CD4-positive, alpha-beta T cell (primary cell): ENCODE measurements at places on chromosomes 5 and 9.

GRCh38 chr5:59637884-59638580 lies 255.5 kb downstream of the PDE4D start:
- DNase-seq, result no peak

- DNase-seq, result no peak
Measured at GRCh38 chr9:8356406-8356805, 556.8 kb upstream of the DMAC1 start.

DNA sequence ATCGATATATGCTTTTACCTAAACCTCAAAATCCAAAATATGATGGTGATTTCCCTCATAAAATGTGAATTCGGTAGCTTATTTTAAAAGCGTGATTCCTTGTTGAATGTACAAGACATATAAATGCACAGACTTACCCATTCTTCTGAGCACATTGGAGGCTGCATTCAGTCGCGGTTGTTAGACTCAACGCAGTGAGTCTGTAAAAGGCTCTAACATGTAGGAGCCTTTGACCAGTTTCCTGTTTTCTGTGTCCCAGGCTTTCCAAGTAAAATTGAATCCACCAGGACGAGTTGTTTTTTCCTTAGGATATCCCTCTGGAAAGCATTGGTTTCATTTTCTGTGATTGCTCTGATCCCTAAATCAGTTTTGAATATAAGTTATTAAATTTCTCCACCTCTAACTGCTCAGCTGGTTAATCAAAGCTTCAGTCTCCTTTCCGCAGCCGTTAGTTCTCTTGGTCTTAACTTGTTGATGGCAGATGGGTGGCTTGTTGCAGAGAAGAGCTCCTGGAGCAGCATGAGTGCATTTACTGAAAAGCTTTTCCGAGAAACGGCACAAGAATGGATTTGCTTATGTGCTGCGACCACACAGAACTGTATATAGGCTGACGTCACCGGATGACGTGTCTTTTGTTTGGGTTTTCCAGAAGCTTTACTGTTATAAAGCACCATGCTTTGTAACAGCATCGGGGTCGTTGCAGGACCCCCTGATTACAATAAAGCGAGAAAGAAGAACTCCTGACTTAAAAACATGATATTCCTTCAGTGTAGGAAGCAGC lies at the start of gene LRRTM2:
Gene LRRTM2 (minus strand): TSS at position 565 of the 781 bp plus-strand sequence. CDS start 424 bp downstream, at position 141.
- no peak for DNase-seq

DNA sequence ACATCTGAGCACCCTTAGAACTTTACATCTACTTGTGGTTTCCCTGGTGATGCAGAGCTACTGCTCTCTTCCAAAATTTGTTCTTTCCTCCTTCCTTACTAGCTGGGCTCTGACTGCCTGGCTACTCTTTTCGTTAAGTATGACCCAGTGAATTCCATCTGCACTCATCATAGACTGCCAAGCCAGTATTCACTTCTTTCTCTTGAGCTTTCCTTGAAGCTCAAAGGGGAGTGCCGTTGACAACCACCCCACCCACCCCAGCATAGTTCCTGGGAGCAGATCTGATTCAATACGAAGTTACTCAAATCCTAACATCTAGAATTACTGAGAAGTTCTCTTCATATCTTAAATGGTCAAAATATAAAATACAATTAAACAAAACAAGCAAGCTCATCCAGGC lies 190.5 kb downstream of the ADAMTS12 start:
- DNase-seq, result no peak

- DNase-seq, result no peak
Measured at GRCh38 chr9:350384-350783, 135.7 kb downstream of the DOCK8 start.

- no peak for DNase-seq
Measured at GRCh38 chr5:157767689-157768088, 24.2 kb downstream of the LSM11 start.

DNA sequence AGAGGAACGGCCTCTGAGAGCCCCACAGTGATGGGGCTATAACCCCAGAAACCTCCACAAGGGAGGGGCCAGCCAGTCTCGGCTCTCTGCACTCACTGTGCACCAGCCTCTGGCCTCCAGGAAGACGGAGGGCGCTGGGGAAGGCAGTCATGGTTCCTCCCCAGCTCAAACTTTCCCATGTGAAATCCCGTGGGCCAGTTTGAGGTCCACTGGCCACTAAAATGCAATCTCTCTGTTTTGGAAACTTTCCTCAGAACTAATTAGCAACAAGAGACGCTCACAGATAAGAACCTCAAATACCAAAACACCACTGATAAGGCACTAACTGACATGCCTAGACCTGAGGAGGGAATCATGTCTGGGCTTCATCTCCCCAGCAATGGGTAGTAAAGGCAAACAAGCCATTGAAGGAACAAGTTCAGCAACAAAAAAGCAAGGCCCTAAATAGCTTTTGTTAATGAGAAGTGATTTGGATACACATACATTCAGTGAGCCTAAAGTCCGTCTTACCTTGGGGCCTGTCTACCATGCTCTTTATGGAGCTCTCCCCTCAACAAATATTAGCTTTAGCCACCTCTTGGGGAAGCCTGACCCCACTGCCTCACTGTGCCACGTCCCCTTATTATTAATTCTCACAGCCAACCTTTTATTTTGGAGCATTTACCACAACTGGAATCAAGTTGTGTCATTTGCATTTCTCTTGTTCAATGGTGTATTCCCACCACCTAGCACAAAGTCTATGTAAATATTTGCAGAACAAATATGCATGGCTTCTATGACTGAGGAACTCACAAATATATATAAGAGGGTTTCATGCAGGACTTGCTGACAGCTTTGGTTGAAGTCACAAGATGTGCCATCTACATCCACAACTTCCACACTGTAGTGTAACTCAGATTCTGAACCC lies 56.1 kb upstream of the GLRX start:
- no peak for DNase-seq

GRCh38 chr5:66769839-66770617 lies 173.8 kb downstream of the MAST4 start:
- no peak for DNase-seq

GRCh38 chr5:126268697-126269315 lies 154.4 kb upstream of the GRAMD2B start:
- DNase-seq, result no peak

GRCh38 chr5:102450313-102450990 lies 48.3 kb downstream of the SLCO6A1 start:
- no peak for DNase-seq
